ENCODE measurements at places on chromosomes 1 and 21.

DNA sequence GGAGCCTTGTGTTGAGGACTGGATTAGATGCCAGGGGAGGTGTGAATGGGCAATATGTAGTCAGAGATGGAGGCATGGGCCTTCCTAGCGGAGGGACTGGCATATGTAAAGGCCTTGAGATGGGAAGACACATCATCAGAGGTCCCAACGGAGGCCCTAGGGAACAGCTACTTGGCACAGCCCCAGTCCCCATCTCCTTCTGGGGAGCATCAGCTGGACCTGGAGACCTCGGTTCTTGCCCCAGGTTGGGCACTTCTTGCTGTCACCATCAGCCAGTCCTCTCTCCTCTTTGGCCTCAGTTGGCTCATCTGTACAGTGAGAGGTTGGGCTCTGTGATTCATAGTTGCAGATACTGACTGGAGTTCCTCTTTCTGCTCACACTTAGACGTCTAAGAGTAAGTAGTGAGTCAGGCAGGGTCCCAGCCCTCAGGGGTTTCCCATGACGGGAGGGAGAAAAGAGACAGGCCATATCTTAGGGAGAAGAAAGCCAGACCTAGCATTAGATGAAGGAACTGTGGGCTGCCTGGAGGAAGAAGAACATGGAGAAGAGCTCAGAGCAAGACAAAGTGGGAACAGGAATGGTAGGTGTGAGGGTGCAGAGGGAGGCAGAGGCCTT lies 3.4 kb upstream of the MARCKSL1 start:
- DNase-seq: no peak

GRCh38 chr1:56196839-56197238 lies 382.5 kb downstream of the PLPP3 start:
- DNase-seq: no peak

DNA sequence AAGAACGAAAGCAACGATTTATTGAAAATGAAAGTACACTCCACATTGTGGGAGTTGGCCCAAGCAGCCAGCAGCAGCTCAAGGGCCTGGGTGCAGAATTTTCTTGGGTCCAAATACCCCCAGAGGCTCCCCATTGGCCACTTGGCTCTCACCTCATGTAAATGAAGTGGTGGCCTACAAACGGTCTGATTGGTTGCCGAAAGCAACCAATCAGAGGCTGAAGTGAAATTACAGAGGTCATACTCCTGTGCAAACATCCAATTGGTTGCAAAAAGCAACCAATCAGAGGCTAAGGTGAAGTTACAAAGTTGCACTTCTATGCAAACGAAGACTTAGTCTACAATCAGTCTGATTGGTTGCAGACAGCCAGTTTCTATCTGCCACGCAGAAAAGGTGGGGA lies 31.9 kb downstream of the FAM163A start:
- DNase-seq: no peak

GRCh38 chr1:208724079-208724478 lies 479.9 kb upstream of the PLXNA2 start:
- no peak for DNase-seq

DNA sequence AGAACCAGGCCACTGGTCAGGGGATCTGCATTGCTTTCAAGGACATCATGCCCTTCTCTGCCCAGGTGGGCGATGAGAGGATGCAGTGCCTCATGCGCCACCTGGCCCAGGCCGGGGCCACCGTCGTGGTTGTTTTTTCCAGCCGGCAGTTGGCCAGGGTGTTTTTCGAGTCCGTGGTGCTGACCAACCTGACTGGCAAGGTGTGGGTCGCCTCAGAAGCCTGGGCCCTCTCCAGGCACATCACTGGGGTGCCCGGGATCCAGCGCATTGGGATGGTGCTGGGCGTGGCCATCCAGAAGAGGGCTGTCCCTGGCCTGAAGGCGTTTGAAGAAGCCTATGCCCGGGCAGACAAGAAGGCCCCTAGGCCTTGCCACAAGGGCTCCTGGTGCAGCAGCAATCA lies 5.0 kb upstream of the ZBTB48 start:
- no peak for DNase-seq

DNA sequence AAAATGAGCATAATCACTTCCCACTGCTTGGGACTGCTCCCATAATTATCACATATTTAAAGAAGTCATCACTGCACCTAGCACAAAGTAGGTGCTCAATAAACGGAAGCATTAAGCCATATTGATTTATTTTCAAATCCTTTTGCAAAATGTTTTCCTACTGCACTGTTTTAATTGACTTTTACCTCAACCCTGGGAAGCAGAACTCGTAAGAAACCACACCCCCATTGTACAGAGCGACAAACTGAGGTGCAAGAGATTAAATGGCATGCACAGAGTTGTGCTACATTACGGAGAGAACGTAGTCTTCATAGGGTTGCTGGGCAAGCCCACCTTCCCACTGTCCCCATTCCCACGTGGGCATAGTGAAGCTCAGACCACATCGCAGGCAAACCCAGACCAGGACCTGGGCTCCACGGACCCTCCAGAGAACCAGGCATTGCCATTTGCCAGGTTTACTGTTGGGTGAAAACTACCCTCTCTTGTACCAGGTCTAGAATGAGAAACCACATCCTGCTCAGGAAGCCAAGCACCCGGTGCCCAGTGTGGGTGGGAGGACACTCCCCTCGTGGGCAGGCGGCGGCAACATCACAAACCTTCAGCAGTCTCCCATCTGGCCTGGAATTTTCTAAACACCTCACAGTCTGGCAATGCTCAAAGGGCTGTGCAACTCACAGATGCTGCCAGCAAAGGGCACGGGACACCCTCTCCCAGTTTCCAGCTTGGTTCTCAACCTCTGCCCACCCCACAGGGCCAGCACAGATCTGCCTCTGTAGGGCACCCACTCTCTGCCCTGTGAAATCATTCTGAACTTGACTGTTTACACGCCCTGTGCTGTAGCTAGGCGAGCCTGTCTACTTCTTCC lies 8.2 kb downstream of the IFFO2 start:
- DNase-seq: no peak

DNA sequence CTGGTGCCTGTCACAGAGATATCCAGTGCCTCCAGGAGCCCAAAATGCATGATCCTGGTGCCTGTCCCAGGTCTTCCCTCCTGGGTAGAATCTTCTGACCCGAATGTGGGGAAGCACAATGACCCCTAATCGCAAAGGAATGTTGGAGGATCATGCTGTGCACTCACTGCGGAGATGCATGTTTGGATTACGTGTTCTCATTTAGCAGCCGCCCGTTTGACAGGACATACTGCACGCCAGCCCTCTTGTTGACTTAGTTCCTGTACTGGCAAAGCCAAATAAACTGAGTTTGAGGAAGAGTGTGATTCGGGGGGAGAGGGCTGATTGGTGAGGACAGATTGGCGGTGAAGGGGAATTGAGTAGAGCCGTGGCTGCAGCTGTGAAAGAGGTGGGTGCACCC lies 85.9 kb upstream of the SIM2 start:
- DNase-seq: no peak

- DNase-seq: no peak
Measured at GRCh38 chr1:65170511-65171142, 22.6 kb downstream of the AK4 start.

- no peak for DNase-seq
Measured at GRCh38 chr1:179080866-179081686, 794 bp upstream of the TOR3A start.

DNA sequence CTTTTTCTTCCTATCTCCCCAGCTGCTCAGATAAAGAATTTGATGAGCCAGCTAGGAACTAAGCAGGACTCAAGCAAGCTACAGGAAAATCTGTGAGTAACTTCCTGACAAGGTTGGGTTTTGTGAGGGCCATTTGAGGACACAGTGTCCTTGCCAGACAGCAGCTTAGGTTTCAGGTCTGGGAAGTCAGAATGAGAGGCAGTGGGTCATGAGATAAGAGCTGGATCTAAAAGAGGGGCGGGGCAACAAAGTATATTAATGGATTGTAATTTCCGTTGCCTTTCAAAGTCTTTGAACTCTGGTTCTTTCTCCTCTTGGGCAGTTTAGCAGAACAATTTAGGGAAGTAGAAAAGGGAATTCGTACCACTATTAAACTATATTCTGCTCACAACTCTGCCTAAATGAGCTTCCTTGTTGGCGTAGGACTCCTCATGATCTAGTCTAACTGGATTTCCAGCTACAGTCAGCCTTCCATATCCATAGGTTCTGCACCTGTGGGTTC lies 16.6 kb downstream of the STX12 start:
- DNase-seq: no peak

GRCh38 chr1:16073490-16074119 lies at the start of gene FAM131C:
FAM131C (minus strand) TSS chr1:16073651; CDS start chr1:16073442, 209 bp downstream.
- peak; percentile 77 for DNase-seq

- DNase-seq: peak; percentile 31
Measured at GRCh38 chr1:26696654-26697430, 1.0 kb downstream of the ARID1A start.

- DNase-seq: no peak
Measured at GRCh38 chr1:18939398-18940302, 16.8 kb downstream of the IFFO2 start.

DNA sequence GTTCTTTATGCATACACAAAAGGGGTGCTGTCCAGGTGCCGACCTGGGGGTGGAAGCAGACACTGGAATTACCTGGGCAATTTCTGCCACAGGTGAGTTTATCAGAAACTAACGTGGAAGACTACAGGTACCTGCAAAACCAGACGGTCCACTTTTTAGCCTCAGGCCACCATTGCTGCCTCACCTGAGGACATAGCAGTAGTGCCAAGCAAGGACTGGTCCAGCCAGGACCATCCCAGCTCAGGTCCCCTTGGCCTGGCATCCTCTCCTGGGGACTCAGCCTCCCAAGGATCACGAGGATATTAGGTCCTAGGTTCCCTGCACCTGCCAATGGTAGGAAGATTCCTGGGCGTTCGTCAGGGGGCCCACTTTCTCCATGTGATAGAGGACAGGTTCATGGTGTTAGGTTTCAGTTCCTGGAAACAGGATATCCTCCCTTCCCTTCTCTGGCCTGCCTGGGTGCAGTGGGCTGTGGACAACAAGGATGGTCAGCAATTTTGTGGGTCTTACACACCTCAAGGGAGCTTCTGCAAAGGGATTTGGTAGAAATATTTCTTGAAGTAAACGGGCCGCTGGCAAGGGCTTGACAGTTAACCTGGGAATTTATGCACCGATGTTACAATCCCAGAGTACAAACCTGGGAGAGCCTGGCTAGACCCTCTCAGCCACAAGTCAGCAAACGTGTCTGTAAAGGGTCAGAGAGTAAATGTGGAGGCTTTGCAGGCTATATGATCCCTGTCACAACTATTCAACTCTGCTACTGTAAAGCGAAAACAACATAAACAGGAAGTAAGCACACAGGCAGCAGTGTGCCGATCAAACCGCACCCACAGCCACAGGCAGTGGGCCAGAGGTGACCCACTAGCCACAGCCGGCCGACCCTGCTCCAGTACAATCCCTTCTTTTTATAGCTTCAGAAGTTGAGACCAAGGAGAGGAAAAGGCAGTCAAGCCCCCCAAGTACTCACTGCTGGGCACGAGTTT lies 71.4 kb upstream of the RAB4A start:
- no peak for DNase-seq

DNA sequence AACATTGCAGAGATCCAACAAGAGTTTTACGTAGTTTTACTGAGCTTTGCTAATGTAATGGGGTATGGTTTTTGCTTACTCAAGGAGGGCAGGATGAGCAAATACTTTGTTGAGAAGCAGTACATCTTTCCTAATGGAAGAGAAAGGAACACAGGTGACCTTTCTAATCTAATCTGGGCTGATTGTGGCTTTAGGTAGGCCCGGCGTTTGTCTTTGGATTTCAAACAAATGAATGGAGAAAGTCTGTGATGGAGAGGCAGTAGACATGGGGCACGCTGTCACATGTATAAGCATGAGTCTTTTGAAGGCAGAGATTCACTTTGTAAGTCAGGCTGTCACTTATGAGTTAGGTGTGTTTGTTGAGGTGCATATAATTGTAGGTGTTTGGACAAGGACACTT lies 1.7 kb downstream of the PLEKHM2 start:
- DNase-seq: no peak

DNA sequence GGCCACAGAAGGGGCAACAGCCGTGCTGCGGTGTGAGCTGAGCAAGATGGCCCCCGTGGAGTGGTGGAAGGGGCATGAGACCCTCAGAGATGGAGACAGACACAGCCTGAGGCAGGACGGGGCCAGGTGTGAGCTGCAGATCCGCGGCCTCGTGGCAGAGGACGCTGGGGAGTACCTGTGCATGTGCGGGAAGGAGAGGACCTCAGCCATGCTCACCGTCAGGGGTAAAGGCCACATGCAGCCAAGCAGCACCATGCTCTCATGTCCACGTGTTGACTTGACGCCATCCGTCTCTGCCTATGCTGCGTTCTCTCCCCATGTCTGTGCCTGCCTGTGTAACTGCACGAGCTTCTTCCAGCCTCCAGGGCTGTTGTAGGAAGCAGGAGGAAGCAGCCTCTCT lies 85.5 kb downstream of the OBSCN start:
- DNase-seq: no peak

DNA sequence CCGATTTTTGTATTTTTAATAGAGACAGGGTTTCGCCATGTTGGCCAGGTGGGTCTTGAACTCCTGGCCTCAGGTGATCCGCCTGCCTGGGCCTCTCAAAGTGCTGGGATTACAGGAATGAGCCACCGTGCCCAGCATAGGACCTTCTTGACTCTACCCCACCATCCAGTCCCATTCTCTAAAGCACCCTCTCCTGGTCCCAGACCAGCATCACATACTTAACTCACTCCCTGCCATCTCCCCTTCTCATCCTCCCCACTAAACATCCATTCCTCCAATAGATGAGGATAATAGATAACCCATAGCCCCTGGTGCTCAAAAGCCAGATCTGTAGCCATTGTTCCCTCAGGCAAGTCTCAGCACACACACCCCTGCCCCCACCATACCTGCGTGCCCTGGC lies 2.1 kb downstream of the ENTREP3 start:
- no peak for DNase-seq

DNA sequence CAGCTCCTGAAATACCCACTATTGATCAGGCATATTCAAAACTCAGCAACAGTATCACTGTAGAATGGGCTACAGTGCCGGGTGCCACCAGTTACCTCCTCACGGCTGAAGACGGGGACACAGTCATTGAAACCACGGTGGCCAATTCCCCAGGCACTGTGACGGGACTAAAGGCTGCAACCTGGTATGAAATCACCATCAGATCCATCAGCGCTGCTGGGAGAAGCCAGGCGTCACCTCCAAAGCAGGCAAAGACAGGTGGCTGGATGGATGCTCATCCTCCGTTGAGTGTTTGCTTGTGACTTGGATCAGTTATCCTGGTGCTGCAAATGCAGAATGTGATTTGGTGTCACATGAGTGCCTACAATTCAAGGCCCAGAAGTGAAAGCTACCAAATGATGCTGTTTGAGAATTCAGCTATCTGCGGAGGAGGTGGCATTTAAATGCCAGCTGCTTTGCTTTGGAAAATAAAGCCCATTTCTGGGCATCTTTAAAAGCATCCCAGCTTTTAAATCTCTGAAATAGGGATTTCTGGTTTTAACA lies 5.1 kb downstream of the FNDC7 start:
- DNase-seq: no peak

Measured in GM12892 (cell line).